SK-N-SH (cell line): ENCODE measurements at places on chromosomes 12 and 14. TPM values are rescaled to one million over a fixed set of nuclear protein-coding genes. Genes with fewer than 3 reads are reported as not detected.

GRCh38 chr12:8987685-8988084 is 1.7 kb upstream of the KLRG1 start:
- no peak for DNase-seq
- no peaks in the 10 kb centered on the region for H3K27me3 ChIP-seq
- no peaks in the 10 kb centered on the region for H3K4me1 ChIP-seq
- H3K4me3 ChIP-seq, result no peak overlapping the region
- H3K36me3 ChIP-seq, result no peaks in the 10 kb centered on the region

DNA sequence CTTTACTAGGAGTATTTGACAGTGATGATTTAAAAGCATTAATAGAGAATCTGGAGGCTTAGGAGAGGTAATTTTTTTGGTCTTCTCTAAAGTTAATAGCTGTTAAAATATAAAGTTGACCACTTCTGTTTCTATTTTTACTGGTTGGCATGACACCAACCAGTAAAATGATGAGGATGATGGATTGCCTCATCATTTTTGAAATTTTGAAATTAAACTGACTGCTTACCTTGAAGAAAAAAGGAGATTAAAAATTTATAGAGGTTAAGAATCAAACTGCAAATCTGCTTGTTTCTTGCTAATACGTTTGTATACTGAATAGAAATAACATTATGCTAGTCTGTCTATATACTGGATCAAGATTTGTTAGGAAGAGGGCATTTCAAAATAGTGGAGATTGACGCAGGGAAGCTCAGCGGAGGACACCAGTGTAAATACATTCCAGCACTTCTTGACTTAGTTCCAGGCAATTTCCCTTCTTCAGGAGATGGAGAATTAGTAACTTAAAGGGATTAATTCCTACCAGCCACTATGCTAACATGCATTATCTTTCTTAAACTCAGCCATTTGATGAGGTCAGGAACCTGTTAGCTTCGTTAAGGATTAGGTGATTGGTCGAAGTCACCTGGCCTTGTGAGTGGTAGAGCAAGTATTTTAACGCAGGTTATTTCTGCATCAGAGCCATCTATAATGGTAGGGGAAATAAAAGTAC is 3.6 kb downstream of the EID3 start:
- no peak overlapping the region for H3K27ac ChIP-seq
- DNase-seq, result no peak
- H3K27me3 ChIP-seq, result no peaks in the 10 kb centered on the region

DNA sequence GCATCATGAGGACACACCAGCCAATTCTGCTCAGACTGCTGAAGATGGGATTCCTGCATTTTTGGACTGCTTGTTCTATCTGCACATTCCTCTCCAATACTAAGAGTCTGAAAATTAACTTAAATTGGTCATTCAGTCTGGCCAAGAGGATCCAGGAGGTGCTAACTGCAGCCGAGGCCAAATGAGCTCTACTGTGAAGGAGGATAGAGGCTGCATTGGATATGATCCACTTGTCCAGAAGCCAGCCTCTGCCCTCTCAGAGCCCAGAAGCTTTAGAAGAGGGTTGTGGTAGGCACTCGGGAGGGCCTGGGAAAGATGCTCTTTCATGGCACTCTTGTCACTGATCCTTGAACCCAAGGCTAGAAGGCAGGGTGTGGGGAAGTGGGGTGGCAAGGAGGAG is 37.1 kb upstream of the PLEK2 start:
- H3K4me1 ChIP-seq, result peaks cover 3% of the 10 kb centered on the region; the same call in 1 of the 2 replicates
- H3K36me3 ChIP-seq, result no peaks in the 10 kb centered on the region
- H3K27me3 ChIP-seq, result no peaks in the 10 kb centered on the region

DNA sequence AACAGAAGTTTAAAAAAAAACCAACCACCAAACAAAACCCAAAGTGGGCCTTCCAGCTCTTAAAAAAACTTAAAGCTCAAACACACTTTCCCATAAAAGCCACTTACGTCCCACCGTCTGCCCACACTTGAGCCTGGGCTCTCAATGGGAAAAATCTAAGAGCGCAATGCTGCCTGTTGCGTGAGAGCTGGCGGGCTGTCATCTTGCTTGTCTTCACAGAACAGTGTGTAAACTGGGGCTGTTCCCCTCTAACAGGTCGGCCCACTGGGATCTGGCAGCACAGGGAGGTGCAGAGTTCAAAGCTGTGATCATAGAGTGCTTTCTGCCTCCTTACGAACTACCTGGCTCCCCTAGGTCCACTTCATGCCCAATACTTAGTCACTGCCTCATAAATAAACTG is 80.0 kb downstream of the DICER1 start:
- no peak overlapping the region for H3K27ac ChIP-seq
- H3K27me3 ChIP-seq, result no peaks in the 10 kb centered on the region
- DNase-seq, result no peak
- H3K4me1 ChIP-seq, result no peaks in the 10 kb centered on the region; the same call in 1 of the 2 replicates
- H3K36me3 ChIP-seq, result no peaks in the 10 kb centered on the region

DNA sequence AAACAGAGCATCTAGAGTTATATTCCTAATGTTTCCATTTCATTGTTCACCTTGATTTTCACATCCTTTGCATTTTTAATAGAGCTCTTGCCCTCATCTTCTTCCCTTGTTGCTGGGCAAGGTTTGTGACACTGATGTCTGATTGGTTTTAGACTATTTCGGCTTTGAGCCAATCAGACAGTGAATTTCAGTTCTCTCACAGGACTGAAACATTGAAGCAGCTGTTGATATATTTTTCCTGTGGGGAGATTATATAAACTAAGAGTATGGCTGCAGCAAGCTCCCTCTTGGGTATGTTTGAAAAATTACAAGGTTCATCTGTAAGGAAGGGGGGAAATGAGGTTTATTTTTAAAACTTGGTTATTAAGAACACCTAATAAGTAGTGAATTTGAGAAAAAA is 51.2 kb downstream of the ATF7IP start:
- peaks cover 3% of the 10 kb centered on the region; the same call in 1 of the 2 replicates for H3K36me3 ChIP-seq
- H3K4me3 ChIP-seq, result no peak overlapping the region
- H3K27ac ChIP-seq, result peak overlapping the region; percentile 39; the same call in 1 of the 2 replicates
- no peaks in the 10 kb centered on the region; the same call in 1 of the 2 replicates for H3K4me1 ChIP-seq

- H3K4me3 ChIP-seq, result no peak overlapping the region
- peaks cover 64% of the 10 kb centered on the region for H3K36me3 ChIP-seq
- H3K27ac ChIP-seq, result peak overlapping the region; percentile 63; the same call in 1 of the 2 replicates
- H3K4me1 ChIP-seq, result peaks cover 18% of the 10 kb centered on the region
- peak; percentile 42 for DNase-seq
Measured at GRCh38 chr12:24838531-24838950, 110.4 kb downstream of the BCAT1 start.

DNA sequence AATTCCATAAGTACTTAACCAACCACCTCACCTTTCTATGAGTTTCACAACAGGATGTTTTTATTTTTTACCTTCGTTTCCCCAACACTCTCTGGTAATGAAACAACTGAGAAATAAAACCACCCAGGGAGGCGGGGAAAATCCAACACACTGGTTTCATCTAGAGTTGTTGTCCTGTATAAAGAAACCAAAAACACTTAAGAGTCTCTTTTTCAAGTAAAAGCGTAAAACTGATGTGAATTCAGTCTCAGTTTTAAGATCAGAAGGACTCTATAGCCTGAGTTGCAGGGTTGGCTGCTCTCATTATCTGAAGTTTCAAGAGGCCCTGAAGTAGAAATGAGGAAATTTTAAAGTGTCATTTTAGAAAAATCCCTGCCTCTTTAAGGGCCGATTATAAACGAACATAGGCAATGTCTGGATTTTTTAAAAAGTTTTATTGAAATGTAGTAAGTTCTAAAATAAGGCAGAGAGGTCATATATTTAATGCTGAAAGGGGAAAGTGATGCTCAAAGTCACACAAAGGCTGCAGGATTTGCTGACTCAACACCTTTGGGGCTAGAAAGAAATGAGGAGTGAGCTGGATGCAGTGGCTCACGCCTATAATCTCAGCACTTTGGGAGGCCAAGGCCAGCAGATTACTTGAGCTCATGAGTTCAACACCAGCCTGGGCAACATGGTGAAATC is 27.2 kb downstream of the HIGD1C start:
- no peak overlapping the region for H3K4me3 ChIP-seq
- H3K27ac ChIP-seq, result no peak overlapping the region
- H3K36me3 ChIP-seq, result no peaks in the 10 kb centered on the region
- DNase-seq, result no peak
- no peaks in the 10 kb centered on the region for H3K4me1 ChIP-seq
- no peaks in the 10 kb centered on the region for H3K27me3 ChIP-seq

GRCh38 chr14:65237941-65238340 is 135.6 kb upstream of the MAX start:
- peaks cover 30% of the 10 kb centered on the region for H3K4me1 ChIP-seq
- H3K27me3 ChIP-seq, result no peaks in the 10 kb centered on the region
- H3K27ac ChIP-seq, result peak overlapping the region; percentile 79
- H3K36me3 ChIP-seq, result no peaks in the 10 kb centered on the region

- H3K4me1 ChIP-seq, result no peaks in the 10 kb centered on the region
- no peak overlapping the region for H3K4me3 ChIP-seq
- no peak overlapping the region for H3K27ac ChIP-seq
- no peak for DNase-seq
- H3K36me3 ChIP-seq, result peaks cover 10% of the 10 kb centered on the region; the same call in 1 of the 2 replicates
Measured at GRCh38 chr12:49811961-49812401, 16.2 kb downstream of the NCKAP5L start.

DNA sequence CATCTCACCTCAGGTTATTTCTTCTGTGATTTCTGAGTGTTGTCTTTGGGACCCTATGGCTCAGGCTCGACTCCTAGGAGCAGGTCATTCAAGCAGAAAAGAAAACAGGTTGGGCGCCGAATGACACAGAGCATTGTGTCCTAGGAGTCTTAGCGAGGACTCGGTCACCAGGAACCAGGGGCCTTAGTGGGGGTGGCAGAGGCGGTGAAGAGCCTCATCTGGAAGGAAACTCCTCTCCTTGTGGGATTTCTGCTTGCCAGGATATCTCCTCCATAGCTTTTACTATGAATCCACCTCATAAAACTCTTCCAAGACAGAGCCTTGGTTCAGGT is 630 bp downstream of the PLEKHH1 start:
- H3K27me3 ChIP-seq, result peaks cover 6% of the 10 kb centered on the region; the same call in 1 of the 2 replicates
- no peaks in the 10 kb centered on the region for H3K4me1 ChIP-seq
- peak overlapping the region; percentile 63 for H3K4me3 ChIP-seq
- no peak for DNase-seq
- H3K36me3 ChIP-seq, result no peaks in the 10 kb centered on the region
- H3K27ac ChIP-seq, result no peak overlapping the region

DNA sequence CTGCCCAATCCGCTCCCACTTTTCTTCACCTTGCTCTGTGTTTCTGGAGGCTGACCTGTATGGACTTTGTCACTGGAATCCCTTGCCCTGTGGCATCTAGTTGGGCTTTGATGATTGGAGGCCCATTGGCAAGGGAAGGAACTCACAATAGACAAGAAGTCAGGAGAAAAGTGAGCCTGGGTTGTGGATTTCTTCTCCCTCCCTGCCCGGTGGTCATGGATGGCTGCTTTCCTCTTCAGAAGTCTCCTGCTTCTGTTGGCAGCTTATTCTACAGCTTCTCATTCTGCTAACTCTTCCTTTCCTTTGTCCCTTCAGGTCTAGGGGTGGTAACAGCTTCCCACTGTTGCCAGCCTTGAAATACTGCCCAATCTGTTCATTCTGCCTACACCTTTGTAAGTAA is 13.9 kb upstream of the CCDC60 start:
- DNase-seq, result no peak
- no peaks in the 10 kb centered on the region for H3K27me3 ChIP-seq
- H3K27ac ChIP-seq, result no peak overlapping the region
- H3K36me3 ChIP-seq, result no peaks in the 10 kb centered on the region

- no peaks in the 10 kb centered on the region for H3K36me3 ChIP-seq
- H3K27me3 ChIP-seq, result peaks cover 18% of the 10 kb centered on the region
- DNase-seq, result peak; percentile 6
Measured at GRCh38 chr12:9751204-9752144, 9.2 kb downstream of the CD69 start.

DNA sequence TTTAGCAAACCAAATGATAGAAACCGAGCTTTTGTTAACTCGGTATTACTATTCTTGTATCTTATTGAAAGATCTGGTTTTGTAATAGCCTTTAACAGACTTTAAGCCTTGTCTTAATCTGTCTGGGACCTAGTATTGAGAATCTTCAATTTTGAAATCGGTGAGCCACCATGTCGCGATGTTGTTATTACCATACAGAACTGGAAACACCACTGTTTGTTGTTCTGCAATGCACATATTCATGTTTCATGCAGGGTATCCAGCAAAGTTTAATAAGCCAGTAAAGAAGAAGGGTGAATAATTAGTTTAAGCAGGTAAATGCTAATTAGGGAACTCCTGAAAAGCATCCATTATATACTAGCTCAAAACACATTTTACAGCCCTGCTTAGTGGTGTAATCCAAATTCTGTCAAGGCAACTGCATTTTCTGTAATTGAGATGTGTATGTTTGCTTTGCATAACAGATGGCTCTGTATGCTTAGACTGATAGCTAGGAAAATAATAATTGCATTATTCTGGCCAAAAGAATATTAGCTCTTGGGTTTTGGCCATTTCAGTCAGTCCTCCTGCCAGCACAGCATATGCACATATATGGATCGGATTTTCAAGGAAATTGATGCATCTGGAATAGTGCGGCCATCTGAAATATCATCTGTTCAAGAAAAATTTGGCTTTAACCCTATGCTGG is 389.2 kb downstream of the EGLN3 start:
- H3K4me3 ChIP-seq, result no peak overlapping the region
- H3K27ac ChIP-seq, result no peak overlapping the region
- H3K36me3 ChIP-seq, result no peaks in the 10 kb centered on the region

GRCh38 chr14:103930051-103930604 is 1.9 kb downstream of the TDRD9 start:
- H3K36me3 ChIP-seq, result no peaks in the 10 kb centered on the region
- H3K4me3 ChIP-seq, result no peak overlapping the region
- H3K27ac ChIP-seq, result no peak overlapping the region
- no peaks in the 10 kb centered on the region for H3K4me1 ChIP-seq
- DNase-seq, result no peak

DNA sequence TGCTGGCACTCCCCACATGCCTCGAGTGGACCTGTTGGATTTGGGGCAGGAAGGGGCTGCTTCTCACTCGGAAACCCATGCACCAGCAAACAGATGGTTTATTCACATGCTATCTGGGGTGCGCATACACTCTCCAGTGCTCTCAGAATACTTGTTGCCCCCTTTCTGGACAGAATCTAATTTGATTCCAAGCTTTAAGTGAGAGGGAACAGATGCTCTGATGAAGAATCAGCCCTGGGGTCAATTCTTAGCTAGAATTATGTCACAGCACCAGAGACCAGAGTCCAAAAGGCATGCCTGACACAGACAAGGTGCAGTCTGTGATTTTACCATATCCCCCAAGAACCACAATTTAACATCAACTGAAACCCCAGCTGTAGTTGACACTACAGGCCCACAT is 83.8 kb downstream of the SPTB start:
- H3K27ac ChIP-seq, result no peak overlapping the region
- no peaks in the 10 kb centered on the region for H3K36me3 ChIP-seq
- DNase-seq, result peak; percentile 78
- H3K27me3 ChIP-seq, result no peaks in the 10 kb centered on the region
- no peak overlapping the region for H3K4me3 ChIP-seq

- no peaks in the 10 kb centered on the region for H3K27me3 ChIP-seq
- DNase-seq, result no peak
- no peak within 1 kb of the TSS for H3K4me3 ChIP-seq
- no peak within 1 kb of the TSS for H3K27ac ChIP-seq
- H3K36me3 ChIP-seq, result no peaks in the 10 kb centered on the region; the same call in 1 of the 2 replicates
Measured at GRCh38 chr12:56229916-56230431, at the start of gene SLC39A5. SLC39A5 (plus strand) TSS chr12:56230051; CDS start chr12:56231275, 1,224 bp downstream.

CCND2 gene
- polyA plus RNA-seq, result not detected in 2 replicates

ARF3 gene
- polyA plus RNA-seq, result 204 and 261 TPM in 2 replicates

SLCO1B1 gene
- polyA plus RNA-seq, result not detected in 2 replicates

CFAP73 gene
- polyA plus RNA-seq, result not detected in 2 replicates

SLC10A1 gene
- not detected in 2 replicates for polyA plus RNA-seq

CCDC197 gene
- polyA plus RNA-seq, result not detected in 2 replicates

POTEG gene
- polyA plus RNA-seq, result 0.43 and 0.70 TPM in 2 replicates

METTL3 gene
- polyA plus RNA-seq, result 118 and 198 TPM in 2 replicates

ARID2 gene
- 5.9 and 8.0 TPM in 2 replicates for polyA plus RNA-seq

CRY1 gene
- 4.9 and 6.7 TPM in 2 replicates for polyA plus RNA-seq

LUM gene
- polyA plus RNA-seq, result 30.6 and 50.2 TPM in 2 replicates
